Muscle of back (tissue), 13 donors: ENCODE measurements at places on chromosomes 12 and 14. TPM values are rescaled to one million over a fixed set of nuclear protein-coding genes. Genes with fewer than 3 reads are reported as not detected.

GRCh38 chr12:123813349-123813748 is 51.2 kb downstream of the DNAH10 start:
- DNase-seq, result no peak

- peak; percentile 58 for DNase-seq
Measured at GRCh38 chr14:60839657-60840056, 105.1 kb downstream of the MNAT1 start.

DNA sequence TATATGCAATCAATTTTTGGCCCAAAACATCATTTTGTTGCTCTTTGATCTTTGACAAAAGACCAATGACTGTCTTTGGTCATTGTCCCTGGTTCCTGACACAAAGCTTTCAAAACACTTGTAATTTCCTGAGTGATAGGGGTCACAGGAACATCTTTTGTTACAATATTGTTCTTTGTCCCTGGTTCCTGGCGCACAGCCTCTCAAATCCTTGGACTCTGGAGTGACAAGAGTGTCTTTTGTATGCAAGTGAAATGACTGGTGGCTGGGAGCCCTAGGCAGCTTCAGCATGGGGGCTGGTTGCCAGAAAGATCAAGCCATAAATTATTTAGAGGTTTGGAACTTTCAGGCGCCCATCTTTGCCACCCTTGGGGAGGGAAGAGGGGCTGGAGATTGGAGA is 53.9 kb downstream of the DNAH10 start:
- no peak for DNase-seq

SLC7A8 gene
- polyA plus RNA-seq, result 3.5 TPM

CLEC6A gene
- not detected for polyA plus RNA-seq
